ENCODE measurements at places on chromosomes 7 and 10.

DNA sequence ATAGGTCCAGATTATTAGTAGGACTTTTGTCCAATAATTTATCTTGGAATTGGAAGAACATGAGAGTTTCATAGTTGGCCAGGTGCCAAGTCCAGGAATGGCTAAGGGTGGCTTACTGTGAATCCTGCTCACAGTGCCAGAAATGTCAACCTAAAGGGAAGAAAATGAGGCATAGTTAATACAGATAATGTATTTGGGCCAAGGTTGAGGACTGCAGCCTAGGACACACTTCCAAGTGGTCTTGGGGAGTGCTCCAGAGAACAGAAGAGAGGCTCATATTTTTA lies 78.2 kb downstream of the MAPK8 start:
- DNase-seq, result no peak

- DNase-seq, result no peak
These were observed 12.8 kb upstream of the NOBOX start for GRCh38 chr7:144416341-144416740.

- DNase-seq, result no peak
These were observed at the start of gene CPA4 for GRCh38 chr7:130292682-130293257. Gene CPA4, plus strand, starts transcription at chr7:130293161. Its CDS starts 20 bp downstream, at chr7:130293181.

GRCh38 chr7:101693498-101694091 lies 64.5 kb upstream of the MYL10 start:
- no peak for DNase-seq

- DNase-seq, result no peak
These were observed 118.9 kb upstream of the TMEM72 start for GRCh38 chr10:44792119-44792775.

- DNase-seq, result no peak
These were observed 80.4 kb upstream of the MALRD1 start for GRCh38 chr10:18968159-18968558.

DNA sequence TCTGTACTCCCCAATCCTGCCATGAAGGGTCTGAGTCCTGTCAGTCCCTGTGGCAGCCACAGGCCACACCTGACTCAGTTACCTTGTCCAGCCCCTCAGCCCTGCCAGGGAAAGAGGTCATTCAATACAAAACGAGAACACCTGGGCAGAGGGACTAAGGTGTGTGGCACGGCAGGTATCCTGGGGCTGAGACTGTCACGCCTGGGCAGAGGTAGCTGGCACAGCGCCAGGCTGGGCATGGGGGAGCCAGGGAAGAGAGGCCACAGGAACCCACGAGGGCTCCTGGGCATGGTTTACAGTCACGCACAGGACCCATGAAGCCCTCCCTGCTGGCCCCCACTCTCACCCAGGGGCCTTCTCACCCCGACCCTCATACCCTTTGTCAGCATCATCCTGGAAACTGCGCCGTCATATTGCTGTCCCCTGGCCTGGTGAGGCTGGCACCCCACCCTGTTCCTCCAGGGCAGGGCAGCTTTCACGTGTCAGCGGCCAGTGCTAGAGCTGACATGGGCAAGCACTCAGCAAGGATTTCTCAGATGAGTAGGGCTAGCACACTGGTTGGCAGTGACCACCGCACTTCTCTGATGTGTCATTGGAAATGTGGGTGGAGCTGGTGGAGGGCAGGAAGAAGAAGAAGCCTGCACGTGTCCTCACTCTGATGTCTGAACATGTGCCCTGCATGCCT lies 42.7 kb downstream of the LRRC18 start:
- DNase-seq, result no peak

DNA sequence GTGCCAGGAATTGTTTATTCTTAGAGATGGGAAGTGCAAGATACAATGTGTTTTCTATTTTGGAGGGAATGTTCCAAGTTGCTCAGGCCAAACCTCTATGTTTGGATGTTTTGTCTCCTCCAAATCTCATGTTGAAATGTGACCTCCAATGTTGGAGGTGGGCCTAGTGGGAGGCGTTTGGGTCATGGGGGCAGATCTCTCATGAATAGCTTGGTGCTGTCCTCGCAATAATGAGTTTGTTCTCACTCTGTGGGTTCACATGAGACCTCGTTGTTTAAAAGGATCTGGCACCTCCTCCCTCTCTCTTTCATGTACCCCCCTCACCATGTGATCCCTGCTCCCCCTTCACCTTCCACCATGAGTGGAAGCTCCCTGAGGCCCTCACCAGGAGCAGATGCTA lies 8.3 kb upstream of the GDF10 start:
- no peak for DNase-seq

DNA sequence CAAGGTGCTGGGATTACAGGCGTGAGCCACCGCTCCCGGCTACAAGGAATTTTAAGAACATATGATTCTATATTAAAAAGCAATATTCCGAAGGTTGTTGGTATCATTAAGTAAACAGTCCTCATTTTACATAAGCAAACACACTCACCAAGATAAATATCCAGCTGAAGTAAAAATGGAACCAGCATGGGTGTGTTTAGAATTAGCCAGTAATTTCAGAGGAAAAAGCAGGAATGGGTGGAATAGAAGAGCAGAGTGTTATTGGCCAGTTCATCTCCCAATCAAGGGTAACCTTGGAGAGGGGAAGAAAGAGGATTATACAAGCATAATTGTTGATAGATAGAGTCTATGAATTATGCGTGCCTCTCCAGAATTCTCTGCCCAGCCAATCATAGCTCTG lies 31.7 kb upstream of the MAT1A start:
- no peak for DNase-seq

DNA sequence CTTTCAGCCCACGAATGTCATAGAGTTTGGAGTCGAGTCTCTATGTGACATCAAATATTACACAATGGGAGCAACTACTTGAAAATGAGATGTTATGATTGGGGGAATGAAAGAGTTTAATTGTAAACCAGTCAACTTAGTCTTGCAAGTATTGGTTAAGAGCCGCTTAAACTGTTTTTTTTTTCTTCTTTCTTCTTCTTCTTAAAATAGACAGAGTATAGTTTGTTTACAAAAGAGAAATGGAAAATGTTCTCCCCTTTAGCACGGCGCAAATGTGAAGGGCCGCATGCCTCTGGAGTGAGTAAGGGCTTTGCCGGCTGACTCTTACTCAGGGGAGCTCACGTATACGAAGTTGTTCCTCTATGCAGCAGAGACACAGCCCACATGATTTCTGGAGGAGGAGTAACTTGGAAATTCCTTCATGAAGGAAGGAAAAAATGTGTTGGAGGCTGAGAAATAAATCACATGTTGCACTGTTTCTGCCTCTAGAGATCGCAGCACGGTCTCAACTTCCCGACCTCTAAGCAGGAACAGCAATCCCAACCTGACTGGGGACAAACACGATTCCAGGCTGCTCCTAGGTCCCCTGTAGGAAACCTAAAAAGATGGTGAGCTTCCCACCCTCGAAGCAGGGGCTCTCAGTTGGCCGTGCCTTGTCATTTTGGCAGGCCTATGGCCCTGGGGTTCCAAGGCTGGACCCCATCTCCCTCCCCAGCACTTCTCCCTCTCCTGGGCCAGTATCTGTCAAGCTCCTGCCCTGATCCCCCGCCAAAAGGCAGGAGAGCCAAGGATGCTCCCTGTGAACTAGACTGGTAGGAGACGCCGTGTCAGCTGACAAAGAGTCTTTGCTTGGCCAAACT lies 44.8 kb downstream of the MYOF start:
- DNase-seq, result no peak

GRCh38 chr10:69481305-69481704 lies 30.0 kb downstream of the TSPAN15 start:
- no peak for DNase-seq

DNA sequence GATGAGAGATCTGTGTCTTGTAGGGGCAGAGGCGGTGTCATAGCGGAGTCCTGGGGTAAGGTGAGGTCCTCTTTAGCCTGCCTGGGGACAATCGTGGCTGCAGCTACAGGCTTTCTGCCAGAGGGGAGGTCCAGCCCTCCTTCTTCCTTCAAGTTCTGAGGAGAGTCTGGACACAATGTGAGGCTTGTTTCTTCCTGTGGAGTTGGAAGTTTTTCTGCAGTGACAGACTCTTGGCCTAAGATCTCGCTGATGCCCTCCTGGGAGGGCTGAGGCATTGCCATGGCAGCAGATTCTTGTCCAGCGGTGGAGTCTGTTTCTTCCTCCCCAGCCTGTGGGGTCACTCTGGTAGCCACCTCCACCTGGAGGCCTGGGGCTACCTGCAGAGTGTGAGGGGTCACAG lies 4.4 kb downstream of the NACAD start:
- DNase-seq, result no peak

GRCh38 chr10:80275756-80276155 lies 13.7 kb downstream of the MAT1A start:
- DNase-seq, result no peak

DNA sequence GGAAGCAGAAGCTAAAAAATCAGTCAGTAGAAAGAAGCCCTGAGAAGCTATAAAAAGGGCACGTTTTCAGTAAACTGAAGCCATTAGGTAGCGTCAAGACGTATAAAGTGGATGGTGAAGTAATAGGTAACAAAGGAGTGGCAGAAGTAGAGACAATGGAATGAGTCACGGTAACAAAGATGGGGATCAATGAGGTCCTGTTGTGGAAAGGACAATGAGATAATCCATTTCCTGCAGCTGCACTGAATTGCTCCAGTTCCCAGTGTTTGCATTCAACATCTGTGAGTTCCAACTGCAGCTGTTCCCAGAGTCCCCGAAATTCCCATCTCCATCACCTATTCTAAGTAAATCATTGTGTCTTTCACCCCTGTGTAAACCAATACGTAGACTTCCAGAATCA lies 4.8 kb upstream of the HYCC1 start:
- DNase-seq, result no peak
